ENCODE measurements at places on chromosomes 3 and 15.

GRCh38 chr3:127457546-127458145 is 132.9 kb downstream of the TPRA1 start:
- no peak for DNase-seq

DNA sequence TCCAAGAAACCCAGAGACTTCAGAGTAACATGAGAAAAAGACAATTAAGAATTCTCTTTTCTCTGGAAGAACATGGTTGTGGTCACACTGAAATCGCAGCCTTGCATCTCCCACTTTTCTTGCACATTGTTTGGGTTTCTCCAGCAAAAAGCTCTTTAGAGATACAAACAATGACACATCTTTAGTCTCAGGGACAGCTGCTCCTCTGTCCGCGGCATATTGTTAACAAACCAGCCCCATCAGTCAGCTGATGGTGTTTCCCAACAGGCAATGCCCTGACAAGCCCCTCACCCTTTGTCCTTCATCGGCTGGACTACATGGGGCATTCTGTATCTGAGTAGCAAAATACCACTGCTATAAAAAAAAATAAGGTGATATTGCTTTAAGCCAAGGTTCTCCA is 53.4 kb downstream of the UMPS start:
- no peak for DNase-seq

GRCh38 chr3:175127075-175127662 is 268.0 kb downstream of the NAALADL2 start:
- no peak for DNase-seq

DNA sequence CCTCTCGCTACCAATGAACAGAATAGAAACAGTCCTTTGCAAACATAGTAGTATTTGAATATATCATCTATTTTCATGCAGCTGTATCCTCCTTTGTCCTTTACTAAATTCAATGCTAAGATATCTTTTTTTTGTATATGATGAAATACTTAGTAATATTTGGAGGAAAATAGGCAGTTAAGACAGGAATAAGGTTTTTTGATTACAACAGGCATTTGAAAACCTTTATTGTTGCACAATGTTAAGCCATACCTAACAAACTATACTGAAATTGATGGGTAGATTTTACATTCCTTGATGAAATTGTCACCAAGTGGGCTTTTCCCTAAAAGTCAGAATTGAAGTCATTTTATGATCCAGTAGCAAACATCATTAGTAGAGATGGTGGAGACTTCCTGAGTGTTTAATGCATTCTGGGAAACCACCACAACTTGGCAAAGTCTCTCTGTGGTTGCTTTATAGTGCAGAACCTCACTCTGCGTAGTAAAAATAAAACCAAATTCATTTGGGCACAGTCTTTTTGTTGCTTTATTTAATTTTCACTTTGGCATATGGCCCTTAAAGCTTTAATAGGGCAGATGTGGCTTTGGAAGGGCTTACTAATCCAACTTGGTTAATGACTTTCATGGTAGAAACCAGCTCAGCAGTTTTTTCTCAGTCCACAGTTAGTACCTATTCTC is 216.0 kb downstream of the DIPK2A start:
- DNase-seq = no peak

- DNase-seq = no peak
Observed at GRCh38 chr3:40291471-40291870, 18.0 kb upstream of the EIF1B start.

DNA sequence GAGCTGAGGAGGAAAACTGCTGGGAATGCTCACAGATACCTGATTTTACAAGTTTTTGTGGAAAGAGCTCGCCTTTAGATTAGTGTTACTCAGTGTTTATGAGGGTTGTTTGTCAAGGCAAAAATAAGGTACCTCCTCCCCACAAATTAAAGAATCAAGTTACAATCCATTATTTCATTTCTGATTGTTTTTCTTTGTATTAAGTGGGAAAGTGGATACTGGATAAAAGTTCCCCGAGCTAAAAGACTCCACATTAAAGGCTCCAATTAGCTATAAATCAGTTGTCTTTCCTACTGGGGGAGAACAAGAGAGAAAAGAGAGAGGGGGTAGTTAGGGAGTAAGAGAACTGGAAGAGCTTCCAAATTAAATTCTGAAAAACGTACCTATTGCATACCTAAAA is 1.9 kb downstream of the ALDH1A2 start:
- DNase-seq = no peak

DNA sequence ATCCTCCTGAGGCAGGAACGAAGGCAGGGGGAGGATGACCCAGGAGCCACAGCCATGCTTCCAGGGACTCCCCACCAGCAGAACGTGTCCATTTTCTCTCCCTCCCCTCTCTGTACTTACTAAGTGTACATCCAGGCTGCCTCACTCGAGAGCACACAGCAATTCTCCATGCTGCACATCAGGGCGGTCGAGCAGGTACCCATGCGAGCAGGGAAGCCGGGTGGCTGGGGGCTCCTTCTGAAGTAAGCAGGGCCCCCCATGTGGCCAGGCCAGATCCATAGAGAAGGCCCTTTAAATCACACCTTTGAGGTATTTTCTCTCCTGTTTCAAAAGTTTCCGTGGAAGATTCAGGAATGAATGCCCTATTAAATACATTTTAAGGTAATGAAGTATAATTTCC is 41.2 kb upstream of the SLC6A11 start:
- DNase-seq = no peak

- DNase-seq = no peak
Observed at GRCh38 chr3:36259580-36259979, 120.7 kb upstream of the STAC start.

GRCh38 chr3:147416931-147417330 is 7.8 kb downstream of the ZIC1 start:
- no peak for DNase-seq

All from activated CD4-positive, alpha-beta T cell treated with anti-CD3 and anti-CD28 coated beads, Interleukin-2, amount 50 U/mL, for 1 hour (primary cell).